ENCODE measurements at places on chromosomes 6 and 20. TPM values are rescaled to one million over a fixed set of nuclear protein-coding genes. Genes with fewer than 3 reads are reported as not detected.

DNA sequence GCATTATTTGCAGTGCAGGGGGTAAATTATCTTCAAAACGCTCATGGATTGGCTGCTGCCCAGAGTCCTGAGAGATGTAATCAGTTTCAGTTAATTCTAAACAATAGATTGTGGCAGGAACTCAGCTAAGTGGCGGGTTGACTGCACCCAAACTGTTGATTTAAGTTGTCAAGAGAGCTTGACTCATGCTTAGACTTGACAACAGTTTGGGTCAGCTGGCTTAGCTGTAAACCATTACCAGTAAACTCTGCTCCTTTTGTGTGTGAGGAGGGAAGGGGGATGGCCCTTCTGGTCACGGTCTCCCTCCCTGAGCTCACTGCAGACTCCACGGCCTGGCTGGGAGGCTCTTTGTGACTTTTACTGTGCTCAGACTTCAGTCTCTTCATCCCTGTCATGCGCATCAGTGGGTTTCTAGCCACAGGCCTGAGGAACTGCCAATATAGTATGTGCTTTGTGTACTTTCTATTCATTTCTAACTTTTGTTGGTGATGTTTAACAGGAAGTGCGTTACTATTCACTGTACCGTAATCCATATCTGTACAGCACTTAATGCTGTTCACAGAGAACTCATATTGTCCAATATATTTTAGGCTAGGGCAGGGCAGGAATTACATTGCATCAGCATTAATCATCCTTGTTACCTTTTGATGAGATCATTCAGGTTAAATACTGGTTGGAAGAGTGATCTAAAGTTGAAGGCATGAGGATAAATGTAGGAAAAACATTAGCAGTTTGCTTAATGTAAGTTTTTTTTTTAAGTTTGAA lies 488.3 kb downstream of the CDKAL1 start:
- H3K27ac ChIP-seq, result peak overlapping the region; percentile 13
- peaks cover 5% of the 10 kb centered on the region for H3K36me3 ChIP-seq
- no peak overlapping the region for H3K4me3 ChIP-seq

DNA sequence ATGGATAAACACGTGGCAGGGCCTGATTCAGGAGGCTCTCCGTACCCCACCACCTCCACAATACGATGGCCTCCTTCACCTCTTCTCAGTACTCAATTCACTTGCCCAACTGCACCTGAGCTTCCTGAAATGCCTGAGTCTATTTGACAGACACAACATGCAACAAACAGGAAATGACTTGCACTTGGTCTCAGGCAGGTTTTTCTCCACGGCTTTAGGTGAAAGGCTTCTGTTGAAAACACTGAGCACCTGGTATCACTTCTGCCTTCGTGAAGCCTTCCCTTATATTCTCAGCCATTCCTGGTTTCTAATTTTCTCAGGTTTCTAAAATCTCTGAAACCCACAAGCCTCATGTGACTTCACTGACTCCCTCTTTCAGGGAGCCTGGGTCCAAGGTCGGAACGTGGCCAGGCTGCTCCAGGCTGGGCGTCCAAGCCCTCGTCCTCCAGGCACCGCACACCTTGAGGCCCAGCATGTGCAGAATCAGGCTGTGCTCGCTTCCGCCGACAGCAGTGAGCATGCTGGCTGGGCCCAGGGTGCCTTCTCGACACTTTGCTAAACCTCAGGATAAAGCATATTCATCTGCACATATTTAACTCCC lies 34.7 kb downstream of the TAF4 start:
- H3K4me1 ChIP-seq, result peaks cover 21% of the 10 kb centered on the region
- no peak for DNase-seq
- H3K27me3 ChIP-seq, result no peaks in the 10 kb centered on the region

- peaks cover 2% of the 10 kb centered on the region for H3K36me3 ChIP-seq
- peaks cover 8% of the 10 kb centered on the region for H3K4me1 ChIP-seq
- H3K27me3 ChIP-seq, result no peaks in the 10 kb centered on the region
Measured at GRCh38 chr6:160391419-160392116, 43.4 kb downstream of the SLC22A3 start.

TCEA2 gene
- total RNA-seq, result 81.2 TPM

GZF1 gene
- 15.3 TPM for total RNA-seq

GRCh38 chr6:72720464-72720863 lies 98.6 kb downstream of the KCNQ5 start:
- no peaks in the 10 kb centered on the region for H3K27me3 ChIP-seq
- peak overlapping the region; percentile 70 for H3K27ac ChIP-seq
- H3K4me1 ChIP-seq, result peaks cover 23% of the 10 kb centered on the region
- H3K36me3 ChIP-seq, result no peaks in the 10 kb centered on the region

DNA sequence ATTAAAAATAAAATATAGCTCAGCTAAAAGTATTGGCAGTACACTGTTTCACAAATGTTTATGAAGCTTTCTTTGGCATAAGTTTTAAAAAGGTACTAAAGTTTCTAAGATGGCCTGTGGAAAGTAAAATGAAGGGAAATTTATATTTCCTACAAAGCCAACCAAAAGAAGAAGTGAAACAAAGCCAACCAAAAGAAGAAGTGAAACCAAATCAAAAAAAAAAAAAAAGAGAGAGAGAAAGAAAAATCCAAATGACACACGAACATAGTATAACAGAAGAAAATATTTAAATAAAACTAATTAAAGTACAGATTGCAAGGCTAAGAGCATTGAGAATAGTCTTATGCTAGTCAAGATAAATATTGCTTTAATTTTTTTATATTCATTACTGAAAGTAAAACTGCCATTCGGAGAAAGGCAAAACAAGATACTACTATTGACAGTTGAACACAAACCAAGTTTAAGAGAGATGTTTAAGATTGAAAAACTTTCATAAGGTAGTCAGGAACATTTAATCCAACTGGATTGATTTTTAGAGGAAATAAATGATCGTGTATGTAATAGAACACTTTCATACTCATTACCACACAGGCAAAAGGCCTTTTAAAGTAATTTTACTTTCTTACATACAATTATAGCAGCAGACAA lies 12.8 kb upstream of the KHDRBS2 start:
- H3K4me1 ChIP-seq, result no peaks in the 10 kb centered on the region
- H3K4me3 ChIP-seq, result no peak overlapping the region
- no peak for DNase-seq
- no peaks in the 10 kb centered on the region for H3K27me3 ChIP-seq
- H3K27ac ChIP-seq, result no peak overlapping the region

- H3K36me3 ChIP-seq, result no peaks in the 10 kb centered on the region
- peaks cover 27% of the 10 kb centered on the region for H3K27me3 ChIP-seq
- no peak overlapping the region for H3K4me3 ChIP-seq
- no peak for DNase-seq
- peaks cover 5% of the 10 kb centered on the region for H3K4me1 ChIP-seq
Measured at GRCh38 chr6:33822575-33823395, 19.0 kb upstream of the MLN start.

DNA sequence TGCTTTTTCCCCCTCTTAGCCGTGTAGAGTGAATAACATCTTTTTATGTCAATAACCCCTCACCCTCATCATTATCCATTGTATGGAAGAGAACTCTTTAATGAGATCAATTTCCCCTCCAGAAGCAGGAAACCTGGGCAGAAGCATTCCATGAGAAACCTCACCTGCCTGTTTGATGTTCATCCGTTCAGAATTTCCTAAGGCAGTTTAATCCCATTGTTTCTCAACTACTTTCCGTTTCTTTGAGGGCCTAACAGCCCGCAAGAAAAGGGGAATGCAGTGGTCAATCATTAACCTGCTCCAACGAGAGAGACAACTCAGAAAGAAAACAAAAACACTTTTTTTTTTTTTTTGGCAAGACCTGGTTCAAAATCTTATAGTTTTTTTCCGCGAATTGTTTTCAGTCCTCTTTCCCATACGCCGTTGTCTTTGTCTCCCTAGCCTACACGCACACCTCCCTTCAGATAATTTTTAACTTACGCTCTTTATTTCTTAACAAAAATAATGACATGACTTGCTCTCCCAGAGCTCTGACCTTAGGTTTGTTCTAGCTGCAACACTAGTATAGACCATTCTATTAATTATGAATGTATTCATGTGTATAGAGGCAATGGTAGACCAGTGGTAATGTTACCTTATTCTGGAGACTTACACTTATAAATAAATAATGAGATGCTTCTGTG lies 25.6 kb upstream of the ID4 start:
- H3K27ac ChIP-seq, result peak overlapping the region; percentile 8
- no peaks in the 10 kb centered on the region for H3K27me3 ChIP-seq

PTK6 gene
- total RNA-seq, result 0.11 TPM

DNA sequence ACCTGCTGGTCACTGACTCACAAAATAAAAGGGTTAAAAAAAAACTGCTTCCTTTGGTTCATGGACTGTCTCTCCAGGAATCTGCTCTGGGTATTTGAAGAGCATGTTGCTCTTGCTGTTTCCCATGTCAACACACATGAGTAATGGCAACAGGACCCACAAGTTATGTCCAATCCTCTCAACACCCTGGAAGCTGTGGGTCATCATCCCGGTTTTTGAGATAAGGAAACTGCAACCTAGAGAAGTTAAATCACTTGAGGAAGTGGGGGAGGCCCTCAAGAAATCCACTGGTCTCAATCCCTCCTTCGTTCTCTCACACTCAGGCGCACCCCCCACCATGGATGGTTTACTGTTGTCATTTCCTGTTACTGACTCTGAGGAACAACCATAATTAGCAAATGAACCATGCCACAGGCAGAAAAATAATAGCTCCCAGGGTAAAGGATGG lies 12.4 kb downstream of the MAP1LC3A start:
- no peak overlapping the region for H3K4me3 ChIP-seq
- H3K27me3 ChIP-seq, result no peaks in the 10 kb centered on the region
- no peak for DNase-seq
- H3K4me1 ChIP-seq, result peaks cover 8% of the 10 kb centered on the region
- H3K36me3 ChIP-seq, result peaks cover 24% of the 10 kb centered on the region

TRIM15 gene
- total RNA-seq, result not detected

GRCh38 chr6:151502499-151502898 lies 8.7 kb downstream of the CCDC170 start:
- H3K27me3 ChIP-seq, result peaks cover 2% of the 10 kb centered on the region
- DNase-seq, result no peak
- peaks cover 16% of the 10 kb centered on the region for H3K4me1 ChIP-seq
- H3K36me3 ChIP-seq, result no peaks in the 10 kb centered on the region
- H3K4me3 ChIP-seq, result no peak overlapping the region

HLA-DQA2 gene
- not detected for total RNA-seq

DNA sequence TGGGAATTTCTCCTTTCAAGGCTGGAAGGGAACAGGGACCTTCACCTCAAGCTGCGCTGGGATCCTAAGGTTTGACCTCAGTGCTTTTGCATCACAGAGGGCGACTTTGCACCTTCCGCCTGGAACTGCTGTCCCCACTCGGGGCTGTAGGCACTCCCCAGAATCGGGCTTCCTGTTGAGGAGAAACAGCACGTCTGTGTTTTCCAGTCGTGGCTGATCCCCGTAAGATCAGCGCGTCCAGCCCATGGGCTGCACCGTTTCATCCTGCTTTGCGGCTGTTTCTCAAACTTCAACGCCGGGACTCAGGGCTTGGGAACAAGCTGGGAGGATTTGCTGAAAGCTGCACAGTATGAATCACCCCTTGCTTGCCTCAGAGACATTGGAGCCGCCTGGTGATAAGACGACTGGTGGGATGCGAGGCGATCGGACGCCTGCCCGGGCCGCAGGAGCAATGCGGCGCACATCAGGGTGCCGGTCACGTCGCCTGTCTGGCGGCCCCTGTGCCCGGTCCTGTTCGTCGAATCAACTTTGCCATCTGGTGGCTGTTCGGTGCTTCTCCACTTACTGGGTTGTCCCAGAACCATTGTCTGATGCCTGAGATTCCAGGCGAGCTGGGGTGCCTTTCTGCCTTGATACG lies 53.6 kb upstream of the FRMD1 start:
- H3K27ac ChIP-seq, result no peak overlapping the region
- DNase-seq, result no peak
- no peak overlapping the region for H3K4me3 ChIP-seq
- H3K27me3 ChIP-seq, result peaks cover 22% of the 10 kb centered on the region
- peaks cover 35% of the 10 kb centered on the region for H3K4me1 ChIP-seq

LY6G6F gene
- total RNA-seq, result not detected

DNA sequence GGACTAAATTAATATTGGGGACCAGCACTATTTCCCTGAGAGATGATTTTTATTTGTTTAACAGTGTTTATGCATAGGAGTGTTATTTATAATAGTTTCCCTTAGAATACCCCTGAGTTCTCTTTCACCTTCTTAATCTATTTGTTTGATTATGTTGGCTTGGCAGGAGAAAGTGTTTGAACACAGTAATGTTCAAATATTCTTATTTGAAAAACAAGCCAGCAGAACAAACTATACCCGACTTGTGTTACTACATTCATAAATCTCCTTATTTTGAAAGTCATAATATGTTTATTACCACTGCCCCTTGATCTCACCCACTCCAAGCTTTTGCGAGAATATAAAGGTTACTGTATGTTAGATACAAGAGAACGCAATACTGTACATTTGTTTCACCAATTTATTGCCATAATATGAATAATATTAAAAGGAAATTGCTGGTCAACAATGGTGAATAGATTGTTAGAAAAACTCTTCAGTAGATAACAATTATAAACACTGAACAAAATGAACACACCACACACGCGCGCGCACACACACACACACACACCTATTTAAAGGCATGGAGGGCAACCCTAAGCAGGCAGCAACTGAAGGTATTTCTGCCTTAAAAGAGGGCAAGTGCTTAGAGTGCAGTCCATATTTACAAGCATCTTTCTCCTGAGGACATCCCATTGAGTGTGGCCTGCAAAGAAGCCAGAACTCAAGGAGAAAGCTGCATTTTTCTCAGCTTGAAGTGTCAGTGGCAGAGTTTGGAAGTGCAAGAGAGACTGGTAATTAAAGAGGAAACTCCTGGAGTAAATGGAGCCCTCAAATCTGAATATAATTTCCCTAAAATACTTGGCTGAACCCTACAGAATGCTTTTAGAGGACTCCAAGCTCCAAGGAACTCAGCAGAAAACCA lies 279.4 kb upstream of the MAN1A1 start:
- no peak overlapping the region for H3K4me3 ChIP-seq
- no peaks in the 10 kb centered on the region for H3K27me3 ChIP-seq
- H3K4me1 ChIP-seq, result peaks cover 33% of the 10 kb centered on the region
- DNase-seq, result no peak

- H3K27me3 ChIP-seq, result no peaks in the 10 kb centered on the region
- H3K27ac ChIP-seq, result peak overlapping the region; percentile 96
- H3K4me1 ChIP-seq, result peaks cover 49% of the 10 kb centered on the region
- DNase-seq, result no peak
Measured at GRCh38 chr20:48295966-48296421, 510.7 kb upstream of the SULF2 start.

DNA sequence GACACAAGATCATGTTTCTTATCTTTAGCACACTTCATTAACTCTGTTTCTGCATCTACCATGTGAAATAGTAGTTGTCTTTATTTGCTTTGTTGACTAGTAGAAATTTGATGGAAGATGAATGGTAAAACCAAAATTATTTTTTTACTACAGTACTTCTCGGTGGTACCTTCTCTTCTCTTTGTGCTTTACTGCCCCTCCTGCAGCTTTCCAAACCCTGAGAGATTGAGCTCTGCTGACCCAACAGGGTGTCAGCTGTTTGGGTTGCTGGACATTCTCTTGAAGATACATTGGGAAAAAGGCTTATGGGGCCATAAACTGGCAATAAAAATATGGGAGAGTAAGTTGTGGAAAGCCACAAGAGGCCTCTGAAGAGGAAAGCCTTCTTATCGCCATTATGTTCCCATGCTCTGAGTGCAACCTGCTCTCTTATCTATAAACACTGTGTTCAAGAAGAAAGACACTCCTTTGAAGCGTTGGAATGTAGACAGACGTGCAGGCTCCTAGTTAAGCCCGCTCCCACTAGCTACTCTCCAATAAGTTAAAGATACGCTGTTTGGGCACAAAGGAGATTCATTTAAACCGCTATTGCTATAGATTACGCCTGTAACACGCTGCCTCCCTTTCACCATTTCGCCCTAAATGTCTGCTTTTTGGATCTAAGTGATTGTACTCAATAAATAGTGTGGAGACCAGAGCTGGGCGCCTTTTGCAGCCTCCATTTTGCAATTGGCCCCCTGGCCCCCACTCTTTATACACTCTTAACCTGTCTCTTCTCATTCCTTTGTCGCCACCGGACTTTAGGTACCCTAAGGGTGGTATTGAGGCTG lies 60.1 kb upstream of the PRSS16 start:
- H3K36me3 ChIP-seq, result peaks cover 10% of the 10 kb centered on the region
- no peak for DNase-seq
- H3K27me3 ChIP-seq, result no peaks in the 10 kb centered on the region

Data from mesothelial cell of epicardium (in vitro differentiated cells).